ENCODE measurements at places on chromosomes 3 and 15.
A peak's percentile ranks its signal among the peaks of the same experiment; 100 is the strongest.

DNA sequence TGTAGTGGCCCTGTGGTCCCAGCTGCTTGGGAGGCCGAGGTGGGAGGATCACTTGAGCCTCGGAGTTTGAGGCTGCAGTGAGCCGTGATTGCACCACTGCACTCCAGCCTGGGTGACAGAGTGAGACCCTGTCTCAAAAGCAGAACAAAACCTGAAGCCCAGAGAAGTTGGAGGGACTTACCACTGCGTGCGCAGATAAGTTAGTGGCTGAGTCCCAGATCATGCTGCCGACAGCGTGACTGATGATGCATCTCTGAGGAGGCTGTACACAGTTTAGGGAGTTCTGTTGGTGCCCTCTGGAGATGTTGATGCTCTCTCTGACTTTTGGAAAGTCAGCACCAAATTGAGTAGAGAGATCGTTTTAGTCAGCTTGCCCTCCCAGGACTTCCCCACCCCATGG, 15.8 kb upstream of the ABTB1 start:
- DNase-seq: no peak

DNA sequence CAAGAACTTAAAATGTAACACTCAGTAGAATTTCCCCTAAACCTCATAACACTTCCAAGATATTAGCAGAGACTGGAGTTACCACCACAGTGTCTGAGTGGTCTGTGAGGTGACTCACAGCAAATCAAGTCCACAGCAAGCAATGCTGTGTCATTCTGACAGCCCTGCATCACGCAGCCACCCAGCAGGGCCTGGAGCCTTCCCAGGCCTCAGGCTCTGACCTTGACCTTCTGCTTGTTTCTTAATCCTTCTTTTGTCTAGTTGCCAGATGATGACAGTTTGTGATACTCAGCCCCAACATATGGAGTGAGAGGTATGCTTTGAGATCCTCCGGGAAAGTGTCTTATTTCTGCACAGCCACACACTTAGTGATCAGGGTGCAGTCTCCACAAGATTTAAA, 82.5 kb downstream of the TOP2B start:
- DNase-seq: no peak

DNA sequence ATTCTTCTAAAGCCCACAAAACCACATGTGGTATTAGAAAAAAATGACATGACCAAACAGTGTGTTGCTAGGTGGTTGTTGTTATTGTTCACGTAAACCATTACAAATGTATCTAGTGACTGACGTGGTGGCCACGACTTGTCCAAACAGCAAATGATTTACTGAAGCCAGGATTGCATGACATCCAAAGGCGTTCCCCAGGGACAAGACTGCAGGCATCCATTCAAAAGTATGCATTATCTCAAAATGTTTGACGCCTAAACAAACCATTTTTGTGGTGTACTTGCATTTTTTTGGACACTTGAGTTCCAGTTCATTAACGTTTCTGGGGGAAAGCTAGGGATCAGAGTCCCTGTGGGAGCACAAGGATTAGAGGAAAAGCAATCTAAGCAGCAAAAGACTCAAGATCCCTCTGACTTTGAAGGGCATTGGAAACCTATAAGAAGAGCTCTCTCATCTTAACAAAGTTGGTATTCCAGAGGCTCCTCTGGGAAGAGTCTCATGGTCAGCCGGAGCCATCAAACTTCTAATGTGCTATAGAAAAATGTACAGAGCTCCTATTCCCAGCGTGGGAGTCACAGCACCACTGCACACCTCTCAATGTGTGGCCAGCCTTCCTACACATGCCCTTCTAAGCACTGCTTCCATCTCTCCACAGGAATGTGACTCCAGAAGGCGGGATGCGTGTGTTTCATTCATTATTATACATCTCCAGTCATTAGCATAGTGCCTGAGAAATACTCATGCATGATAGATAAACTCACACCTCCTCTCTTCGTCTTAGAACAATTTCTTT, 62.9 kb downstream of the FBN1 start:
- no peak for DNase-seq

GRCh38 chr3:189512821-189513220, 118.4 kb upstream of the TP63 start:
- DNase-seq: no peak

- DNase-seq: peak; percentile 80
Observed at GRCh38 chr3:124934577-124934976, at the start of gene MUC13. MUC13 (minus strand) TSS chr3:124934751; CDS start chr3:124934712, 39 bp downstream.

GRCh38 chr3:133949438-133949837, 53.8 kb upstream of the RAB6B start:
- no peak for DNase-seq

All from NCI-H526 (cell line).